ENCODE measurements at places on chromosomes 6 and 20.

- DNase-seq = no peak
Observed at GRCh38 chr6:169253337-169254238, at the start of gene THBS2. THBS2 (minus strand) TSS chr6:169253846; CDS start chr6:169250784, 3,062 bp downstream.

GRCh38 chr6:41719436-41720261, 15.8 kb downstream of the TFEB start:
- DNase-seq = no peak

- no peak for DNase-seq
Observed at GRCh38 chr6:30481211-30481964, 7.9 kb upstream of the HLA-E start.

- no peak for DNase-seq
Observed at GRCh38 chr6:84046755-84047154, 13.2 kb downstream of the MRAP2 start.

GRCh38 chr6:70363741-70364493, 49.4 kb upstream of the FAM135A start:
- DNase-seq = no peak
